B cell (primary cell): ENCODE measurements at places on chromosomes 1 and 21.

- no peak overlapping the region for H3K4me3 ChIP-seq
- H3K4me1 ChIP-seq: peaks cover 5% of the 10 kb centered on the region
- no peaks in the 10 kb centered on the region for H3K36me3 ChIP-seq
- no peak overlapping the region for H3K27ac ChIP-seq
- H3K27me3 ChIP-seq: no peaks in the 10 kb centered on the region
Observed at GRCh38 chr1:168081373-168082007, 55.2 kb downstream of the GPR161 start.

DNA sequence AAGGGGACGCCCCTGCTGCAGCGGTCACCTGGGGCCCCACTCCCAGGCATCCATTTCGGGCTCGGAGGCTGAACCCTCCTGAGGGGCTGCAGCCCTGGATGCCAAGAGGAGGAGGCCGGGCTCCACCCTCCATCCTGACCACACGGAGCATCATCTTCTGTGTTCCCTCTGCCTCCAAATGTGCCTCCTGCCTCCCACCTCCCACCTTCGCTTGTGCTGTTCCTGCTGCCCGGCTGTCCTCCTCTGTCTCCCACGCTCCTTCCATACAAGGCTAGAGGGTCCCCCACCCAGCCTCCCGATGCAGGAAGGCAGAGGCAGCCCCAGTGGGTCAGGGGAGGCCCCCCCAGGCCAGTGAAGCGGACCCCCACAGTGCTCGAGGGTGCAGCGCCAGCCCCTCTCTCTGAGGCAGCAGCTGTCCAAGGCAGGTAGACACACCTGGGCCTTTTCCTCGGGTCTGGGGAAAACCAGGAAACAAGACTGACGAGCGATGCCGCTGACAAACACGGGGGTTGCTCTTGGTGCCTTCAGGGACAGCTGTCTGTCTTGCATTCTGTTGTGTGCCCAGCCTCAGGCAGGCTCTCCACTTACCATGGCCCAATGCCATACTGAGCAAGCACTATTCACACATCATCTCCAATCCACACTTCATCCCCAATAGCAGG is 16.8 kb upstream of the PLEKHG5 start:
- no peak for DNase-seq
- H3K27me3 ChIP-seq: peaks cover 2% of the 10 kb centered on the region
- H3K4me1 ChIP-seq: no peaks in the 10 kb centered on the region
- no peaks in the 10 kb centered on the region for H3K36me3 ChIP-seq
- no peak overlapping the region for H3K4me3 ChIP-seq
- no peak overlapping the region for H3K27ac ChIP-seq

DNA sequence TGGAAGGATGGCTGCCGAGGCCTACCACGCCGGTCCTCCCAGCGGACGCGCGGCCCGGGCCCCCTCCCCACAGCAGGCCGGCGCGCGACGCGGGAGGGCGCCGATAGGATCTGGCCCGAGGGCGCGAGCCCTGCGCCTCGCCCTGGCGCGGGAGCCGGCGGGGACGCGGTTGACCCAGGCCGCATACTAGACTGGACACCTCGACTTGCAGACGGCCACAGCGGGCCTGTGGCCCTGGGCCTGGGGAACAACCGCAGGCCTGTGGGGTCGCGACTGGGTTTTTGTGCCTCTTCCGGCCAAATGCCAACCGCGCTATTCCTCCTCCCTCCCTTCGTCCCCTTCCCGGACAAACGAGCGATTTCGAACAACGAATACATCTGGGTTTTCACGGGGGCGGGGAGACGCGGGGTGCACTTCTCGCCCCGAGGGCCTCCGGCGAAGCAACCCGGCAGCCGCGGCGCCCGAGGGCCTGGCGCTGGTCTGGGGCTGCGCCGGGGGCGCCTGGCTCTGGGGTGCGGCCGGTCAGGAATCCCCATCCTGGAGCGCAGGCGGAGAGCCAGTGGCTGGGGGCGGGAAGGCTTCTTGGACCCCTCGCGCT is 2.4 kb downstream of the NHLH2 start:
- H3K27me3 ChIP-seq: peaks cover 41% of the 10 kb centered on the region
- H3K4me3 ChIP-seq: no peak overlapping the region
- H3K27ac ChIP-seq: no peak overlapping the region
- H3K36me3 ChIP-seq: no peaks in the 10 kb centered on the region
- peak; percentile 6 for DNase-seq

DNA sequence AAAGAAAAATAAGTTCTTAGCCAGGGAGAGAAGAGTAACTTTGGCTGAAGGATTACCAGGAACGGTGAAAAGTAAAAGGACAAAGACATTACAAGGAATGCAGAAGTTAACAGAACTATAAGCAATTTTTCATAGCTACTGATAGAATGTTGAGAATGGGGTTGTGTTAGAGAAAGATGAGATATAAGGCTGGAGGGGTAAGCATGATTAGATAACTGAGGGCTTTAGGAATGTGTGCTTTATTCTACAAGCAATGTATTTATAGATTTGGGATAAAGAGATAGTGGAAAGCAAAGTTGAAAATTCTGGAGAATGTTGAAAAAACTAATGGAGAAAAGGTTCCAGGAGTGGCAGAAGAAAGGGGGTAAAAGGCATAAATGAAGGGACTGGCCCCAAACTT is 65.4 kb upstream of the PTCH2 start:
- H3K4me3 ChIP-seq: no peak overlapping the region
- no peaks in the 10 kb centered on the region for H3K27me3 ChIP-seq
- H3K36me3 ChIP-seq: peaks cover 2% of the 10 kb centered on the region
- H3K4me1 ChIP-seq: no peaks in the 10 kb centered on the region
- no peak overlapping the region for H3K27ac ChIP-seq

DNA sequence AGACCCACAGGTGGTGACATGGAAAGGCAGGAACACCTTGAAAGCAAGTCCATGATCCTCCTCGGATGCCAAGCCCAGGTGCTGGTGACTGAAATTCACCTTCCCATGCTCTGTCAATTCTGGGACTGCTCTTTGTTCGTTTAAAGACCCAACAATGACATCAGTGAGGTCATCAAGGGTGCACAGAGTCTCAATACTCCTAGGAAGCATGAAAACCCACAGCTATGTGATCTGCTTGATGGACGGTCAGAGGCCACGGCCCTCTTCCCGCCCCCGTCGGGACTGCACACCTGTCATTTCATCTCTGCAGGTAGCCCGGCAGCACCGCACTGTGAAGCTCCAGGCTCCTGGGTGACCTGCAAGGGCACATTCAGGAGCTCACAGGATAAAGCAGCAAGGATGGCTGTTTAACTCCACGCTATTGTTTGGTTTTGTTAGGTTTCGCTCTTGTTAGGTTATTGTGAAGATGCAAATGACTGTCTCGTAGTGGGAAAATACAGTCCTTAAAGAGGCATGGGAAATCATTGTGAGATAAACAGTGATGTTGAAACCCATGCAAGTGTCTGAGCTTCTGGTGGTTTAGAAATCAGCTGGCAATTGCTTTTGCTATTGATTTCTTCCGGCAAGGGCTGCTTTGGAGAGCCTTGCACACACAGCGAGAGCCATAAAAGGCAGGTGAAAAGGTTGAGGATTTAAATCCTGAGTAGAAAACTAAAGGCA is 124.8 kb upstream of the AJAP1 start:
- no peak overlapping the region for H3K4me3 ChIP-seq
- no peaks in the 10 kb centered on the region for H3K4me1 ChIP-seq
- no peaks in the 10 kb centered on the region for H3K36me3 ChIP-seq
- no peaks in the 10 kb centered on the region for H3K27me3 ChIP-seq
- no peak for DNase-seq

GRCh38 chr1:3902571-3903091 is 2.6 kb upstream of the C1orf174 start:
- no peak for DNase-seq
- H3K36me3 ChIP-seq: no peaks in the 10 kb centered on the region
- H3K4me3 ChIP-seq: no peak overlapping the region
- no peak overlapping the region for H3K27ac ChIP-seq
- H3K27me3 ChIP-seq: no peaks in the 10 kb centered on the region

- H3K27me3 ChIP-seq: no peaks in the 10 kb centered on the region
- H3K36me3 ChIP-seq: no peaks in the 10 kb centered on the region
- no peaks in the 10 kb centered on the region for H3K4me1 ChIP-seq
- no peak overlapping the region for H3K4me3 ChIP-seq
Observed at GRCh38 chr1:186152227-186152619, 222.8 kb downstream of the TPR start.

DNA sequence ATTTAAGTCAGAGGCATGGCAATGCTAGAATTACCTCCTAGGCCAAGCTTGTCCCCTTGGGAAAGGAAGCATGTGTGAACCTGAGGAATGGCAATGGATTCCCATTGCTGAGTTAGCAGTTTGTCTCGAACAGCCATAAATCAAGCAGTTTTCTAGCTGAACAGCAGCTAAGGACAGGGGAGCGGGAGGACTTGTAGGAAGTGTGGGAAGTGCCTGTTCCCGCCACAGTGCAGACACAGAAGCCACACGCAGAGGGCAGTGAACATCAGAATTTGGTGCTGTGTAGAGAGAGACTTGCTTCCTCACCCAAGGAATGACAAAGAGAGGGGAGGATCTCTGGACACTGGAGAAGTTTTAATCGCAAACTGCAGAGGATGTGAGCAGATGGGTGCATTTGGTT is 3.8 kb downstream of the PHGDH start:
- no peaks in the 10 kb centered on the region for H3K36me3 ChIP-seq
- peaks cover 8% of the 10 kb centered on the region for H3K27me3 ChIP-seq
- no peak for DNase-seq
- no peak overlapping the region for H3K4me3 ChIP-seq
- H3K4me1 ChIP-seq: peaks cover 11% of the 10 kb centered on the region
